ENCODE measurements at places on chromosomes 4 and X.

GRCh38 chr4:124389591-124389990 lies 322.9 kb downstream of the ANKRD50 start:
- DNase-seq, result no peak

GRCh38 chr4:177505171-177505615 lies 63.0 kb upstream of the AGA start:
- DNase-seq, result no peak

DNA sequence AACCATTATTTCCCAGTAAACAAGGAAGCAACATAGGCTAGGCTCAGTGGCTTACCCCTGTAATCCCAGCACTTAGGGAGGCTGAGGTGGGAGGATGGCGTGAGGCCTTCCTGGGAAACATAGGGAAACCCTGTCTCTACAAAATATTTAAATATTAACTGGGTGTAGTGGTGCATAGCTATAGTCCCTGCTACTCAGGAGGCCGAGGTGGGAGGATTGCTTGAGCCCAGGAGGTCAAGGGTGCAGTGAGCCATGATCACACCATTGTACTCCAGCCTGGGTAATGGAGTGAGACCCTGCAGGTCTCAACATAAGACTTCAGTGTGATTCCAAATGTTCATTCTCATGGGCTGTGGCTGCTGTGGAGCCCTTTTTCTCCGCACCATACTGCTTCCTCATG lies 34.9 kb downstream of the FHDC1 start:
- DNase-seq, result no peak

DNA sequence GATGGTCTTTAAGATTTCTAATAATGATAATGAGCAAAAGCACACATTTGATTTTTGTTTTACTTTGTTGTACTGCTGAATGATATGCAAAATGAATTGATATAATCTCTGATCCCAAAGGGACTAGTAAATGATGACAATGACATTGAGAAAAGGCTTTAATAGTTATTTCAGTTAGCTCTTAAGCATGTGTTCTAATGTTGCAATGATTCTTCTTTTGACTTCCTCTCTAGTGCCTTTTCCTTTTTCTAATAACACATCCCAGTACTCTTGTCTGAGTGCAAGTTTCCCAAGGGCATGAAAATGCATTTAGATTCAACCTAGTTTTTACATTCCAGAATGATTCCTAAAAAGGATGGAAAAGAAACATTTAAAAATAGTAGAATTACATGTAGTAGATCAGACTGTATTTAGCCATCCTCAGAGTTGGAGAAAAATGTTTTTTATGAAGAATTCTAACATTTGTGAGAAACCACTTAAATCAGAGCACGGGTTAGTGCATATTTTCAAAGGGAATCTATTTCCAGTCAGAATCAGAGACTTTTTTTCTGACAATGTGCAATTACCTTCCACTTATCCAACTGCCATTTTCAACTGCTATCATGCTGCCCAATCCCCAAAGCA lies 508.8 kb downstream of the C4orf33 start:
- no peak for DNase-seq

GRCh38 chr4:7862561-7863192 lies 77.0 kb downstream of the AFAP1 start:
- no peak for DNase-seq

GRCh38 chr4:98481167-98481566 lies 177.2 kb downstream of the TSPAN5 start:
- no peak for DNase-seq

DNA sequence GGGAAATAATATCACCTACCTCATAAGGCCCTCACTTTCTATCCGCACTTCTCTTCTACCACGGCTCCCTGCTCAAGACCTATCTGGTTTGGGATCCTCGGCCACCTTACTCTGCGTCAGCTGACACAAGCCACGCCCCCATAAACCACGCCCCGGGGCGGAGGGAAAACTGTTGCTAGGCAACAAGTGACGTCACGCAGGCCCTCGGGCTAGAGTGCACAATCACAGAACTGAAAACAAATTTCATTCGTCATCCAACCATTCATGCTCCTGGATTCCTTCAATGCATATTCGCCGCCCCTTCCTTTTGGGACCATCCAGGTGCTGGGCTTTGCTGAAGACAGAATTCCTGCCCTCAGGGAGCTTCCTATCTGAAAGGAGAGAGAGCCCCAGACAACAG lies 66.3 kb downstream of the SMC1A start:
- DNase-seq, result no peak

DNA sequence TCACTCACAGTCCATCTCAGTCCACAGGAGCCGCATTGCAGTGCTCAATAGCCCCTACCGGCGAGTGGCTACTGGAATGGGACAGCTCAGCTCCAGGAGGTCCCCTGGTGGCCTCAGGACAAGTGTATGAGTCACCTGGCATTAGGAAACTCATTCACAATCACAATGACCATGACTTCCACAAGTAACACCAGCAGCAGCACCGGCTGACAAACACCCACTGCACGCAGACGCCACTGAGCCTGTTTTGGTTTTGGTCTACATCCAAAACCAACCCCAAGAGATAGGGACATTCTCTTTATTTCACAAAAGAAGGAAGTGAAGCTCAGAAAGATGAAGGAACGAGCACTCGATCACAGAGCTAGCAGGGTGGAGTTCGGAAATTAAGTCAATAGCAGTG lies 8.1 kb downstream of the JAKMIP1 start:
- no peak for DNase-seq

DNA sequence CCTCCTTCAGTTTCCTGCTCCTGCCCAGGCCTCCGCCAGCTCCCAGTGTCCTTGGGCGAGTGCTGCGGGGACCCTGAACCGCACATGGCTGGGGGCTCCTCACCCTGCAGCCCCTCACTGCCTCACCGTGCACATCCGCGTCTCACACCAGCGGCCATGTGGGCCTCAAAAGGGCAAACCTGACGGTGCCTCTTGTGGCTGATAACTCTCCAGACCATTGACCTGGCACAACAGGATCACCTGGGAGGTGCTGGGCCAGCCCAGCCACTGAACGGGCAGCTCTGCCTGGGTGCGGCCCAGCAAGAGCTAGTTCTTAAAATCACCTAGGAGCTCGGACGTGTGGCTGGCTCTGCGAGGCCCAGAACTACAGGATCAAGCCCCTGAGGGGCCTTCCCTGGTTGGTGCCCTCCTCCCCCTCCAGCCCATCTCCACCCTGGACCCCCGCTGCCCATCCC lies 4.1 kb upstream of the S100P start:
- no peak for DNase-seq

DNA sequence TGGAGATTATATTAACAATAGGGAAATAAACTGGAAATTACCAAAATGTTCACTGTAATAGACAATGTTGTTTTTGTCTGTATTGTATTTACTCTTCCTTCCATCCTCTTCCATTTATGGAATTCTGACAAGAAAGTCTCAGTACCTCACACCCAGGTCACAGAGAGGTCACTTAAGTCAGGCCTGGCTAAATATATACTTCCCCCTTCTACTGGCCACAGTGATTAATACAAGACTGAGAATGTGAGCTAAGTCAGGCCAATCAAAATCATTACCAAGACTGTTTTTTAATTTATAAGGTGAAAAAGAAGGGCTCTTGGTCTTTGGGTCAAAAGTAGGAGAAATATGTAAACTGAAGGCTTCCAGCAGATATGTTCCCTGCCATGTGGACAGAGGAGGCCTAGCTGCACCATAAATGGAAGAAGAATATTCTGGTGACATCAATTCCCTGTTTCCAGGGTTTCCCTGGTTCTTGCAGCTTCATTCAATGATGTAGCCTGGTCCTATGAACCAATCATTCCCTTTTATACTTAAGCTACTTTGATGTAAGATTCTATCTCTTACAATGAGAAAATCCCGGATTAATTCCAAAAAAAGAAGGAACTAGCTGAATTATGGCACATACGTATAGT lies 64.3 kb downstream of the LRBA start:
- DNase-seq, result no peak

GRCh38 chrX:6701085-6701484 lies 166.2 kb upstream of the VCX3A start:
- no peak for DNase-seq

- DNase-seq, result no peak
Observed at GRCh38 chr4:73692254-73692653, 48.1 kb upstream of the CXCL8 start.

- no peak for DNase-seq
Observed at GRCh38 chr4:9933956-9934355, 87.3 kb downstream of the SLC2A9 start.

DNA sequence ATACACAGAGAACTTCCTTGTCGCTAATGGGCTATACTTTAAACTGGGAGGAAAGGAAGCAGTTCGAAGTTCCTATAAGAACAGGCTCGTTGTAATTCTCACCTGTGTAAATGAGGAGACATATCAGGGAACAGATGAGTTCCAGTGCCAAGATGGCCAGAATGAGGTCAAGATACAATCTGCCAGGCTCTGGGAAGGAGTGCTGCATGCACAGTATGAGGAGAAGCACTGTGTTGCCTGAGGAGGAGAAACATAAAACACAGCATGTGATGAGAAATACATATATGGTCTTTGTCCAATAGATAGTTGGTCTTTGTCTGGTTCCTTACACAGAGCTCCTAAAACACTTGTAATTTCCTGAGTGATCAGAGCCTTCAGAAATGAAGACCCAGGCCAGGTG lies 24.3 kb downstream of the TMEM192 start:
- DNase-seq, result no peak

DNA sequence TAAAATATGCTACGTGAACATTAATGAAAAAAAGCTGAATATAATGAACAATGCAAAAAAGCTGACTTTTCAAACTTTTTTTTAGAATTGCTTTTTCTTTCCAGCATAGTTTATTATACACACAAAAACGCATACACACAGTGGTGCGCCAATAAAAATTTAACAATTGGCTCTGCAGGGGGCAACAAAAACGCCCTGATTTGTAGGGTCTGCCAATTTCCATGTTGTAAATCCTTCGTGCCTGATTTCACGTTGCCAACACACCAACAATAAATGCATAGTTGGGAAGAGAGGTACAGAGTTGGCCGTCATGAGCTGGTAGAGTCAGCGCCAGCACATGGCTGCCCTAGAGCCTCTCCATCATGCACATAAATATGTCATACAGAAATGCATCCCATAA lies 333.1 kb downstream of the MAPK10 start:
- no peak for DNase-seq

GRCh38 chr4:181475359-181475758 lies 767.8 kb upstream of the TENM3 start:
- no peak for DNase-seq

DNA sequence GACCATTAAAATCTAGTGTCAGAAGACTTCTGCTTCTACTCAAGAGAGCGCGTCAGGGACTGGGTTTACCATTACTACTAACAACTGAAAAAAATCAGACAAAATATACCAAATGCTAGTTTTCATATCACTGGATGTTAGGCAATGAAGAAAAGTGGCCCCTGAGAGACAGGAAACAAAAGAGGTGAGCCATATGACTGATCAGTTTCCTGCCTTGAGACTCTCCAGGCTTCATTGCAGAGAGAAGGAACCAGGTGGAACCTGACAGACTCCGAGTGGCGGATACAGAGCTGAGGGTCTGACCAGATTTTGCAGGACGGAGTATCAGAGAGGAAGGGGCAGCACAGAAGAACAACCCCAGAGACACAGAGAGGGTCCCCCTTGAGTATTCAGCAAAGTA lies 86.3 kb downstream of the C4orf51 start:
- DNase-seq, result no peak

DNA sequence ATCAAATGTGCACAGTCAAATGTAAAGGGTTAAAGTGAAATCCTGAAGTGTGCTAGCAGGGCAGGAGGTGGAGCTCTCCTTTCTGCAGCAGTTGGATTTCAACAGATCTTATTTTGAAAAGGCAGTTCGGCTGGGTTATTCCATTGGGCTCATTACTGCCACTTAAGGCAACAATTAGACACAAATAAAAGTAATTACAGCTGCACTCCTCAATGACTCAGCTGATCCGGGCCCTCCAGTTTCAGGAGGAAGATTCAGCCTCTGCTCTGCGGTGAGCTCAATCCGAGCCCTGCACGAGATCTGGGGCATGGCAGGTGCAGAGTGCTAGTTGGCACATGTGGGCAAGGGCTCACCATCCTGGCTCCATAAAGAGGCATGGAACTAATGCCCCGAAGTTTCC lies 85.4 kb downstream of the PHKA2 start:
- no peak for DNase-seq

GRCh38 chr4:1208970-1209704 lies 36.8 kb upstream of the SPON2 start:
- DNase-seq, result no peak

DNA sequence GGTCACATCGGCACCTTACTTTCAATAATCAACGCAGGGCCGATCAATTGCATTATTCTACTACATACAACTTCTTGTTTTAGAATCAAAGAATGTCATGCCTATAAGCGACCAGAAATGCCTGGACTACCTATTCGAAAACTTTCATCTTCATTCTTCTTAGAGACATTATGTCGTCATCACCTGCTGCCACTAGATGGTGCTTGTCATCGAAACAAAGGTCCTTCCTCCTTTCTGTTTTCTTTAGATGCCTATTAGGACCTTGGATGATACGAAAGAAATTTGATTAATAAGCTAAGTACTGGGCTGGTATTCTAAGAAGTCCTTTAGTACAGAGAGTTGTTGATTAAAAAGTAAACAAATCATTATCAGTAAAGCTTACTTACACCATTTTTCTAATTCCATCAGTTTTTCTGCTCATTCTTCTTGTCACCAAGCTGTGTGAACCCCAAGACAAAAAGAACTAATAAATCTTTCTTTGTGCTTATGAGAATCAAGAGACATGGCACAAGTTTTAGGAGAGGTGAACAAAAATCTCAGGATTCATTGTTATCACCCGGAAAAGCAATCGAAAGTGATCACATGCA lies 154.5 kb upstream of the SLC4A4 start:
- no peak for DNase-seq

GRCh38 chr4:147160908-147161513 lies 215.3 kb upstream of the TTC29 start:
- no peak for DNase-seq

GRCh38 chrX:124440695-124441094 lies 94.3 kb downstream of the SH2D1A start:
- DNase-seq, result no peak

DNA sequence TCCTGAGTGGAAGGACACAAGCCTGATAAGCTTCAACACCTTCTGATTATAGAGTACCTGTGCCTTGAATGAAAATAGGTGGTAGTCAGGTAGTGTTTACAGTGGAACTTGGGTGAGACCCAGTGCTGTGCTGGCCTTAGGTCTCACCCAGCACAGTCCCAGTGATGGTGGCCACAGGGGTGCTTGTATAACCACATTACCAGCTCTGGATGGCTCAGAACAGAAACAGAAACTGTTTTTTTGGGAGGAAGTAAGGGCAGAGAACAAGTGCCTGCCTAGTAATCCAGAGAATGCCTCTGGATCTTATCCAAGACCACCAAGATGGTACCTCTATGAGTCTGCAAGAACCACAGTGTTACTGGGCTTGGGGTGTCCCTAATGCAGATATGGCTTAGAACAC lies 171.5 kb upstream of the DIPK2B start:
- DNase-seq, result no peak

DNA sequence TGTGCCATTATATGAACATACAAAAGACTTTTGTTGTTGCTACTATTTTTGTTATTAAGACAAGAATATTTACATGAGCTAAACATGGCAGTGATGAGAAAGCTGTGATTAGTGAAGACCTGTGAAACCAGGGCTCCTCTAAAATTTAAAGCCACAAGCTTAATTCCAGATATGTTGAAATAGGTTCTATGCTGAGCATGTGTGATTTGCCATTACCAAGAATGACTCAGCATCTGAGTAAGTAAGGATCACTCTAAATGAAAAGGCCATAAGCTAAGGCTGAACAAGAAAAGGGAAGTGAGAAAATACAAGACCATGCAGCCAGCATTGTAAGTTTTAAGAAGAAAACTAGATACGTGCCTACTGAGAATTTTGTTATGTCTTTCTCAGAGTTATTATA lies 75.9 kb upstream of the CAMK2D start:
- DNase-seq, result no peak
